ENCODE measurements at places on chromosomes 5 and 9. TPM values are rescaled to one million over a fixed set of nuclear protein-coding genes. Genes with fewer than 3 reads are reported as not detected.
A peak's percentile ranks its signal among the peaks of the same experiment; 100 is the strongest.

- no peak for DNase-seq
These were observed 71.9 kb downstream of the AMBP start for GRCh38 chr9:114006155-114006550.

C9orf50 gene
- polyA plus RNA-seq, result not detected

GRCh38 chr5:178703015-178703414, 27.4 kb downstream of the ZNF354A start:
- no peak for DNase-seq

DNA sequence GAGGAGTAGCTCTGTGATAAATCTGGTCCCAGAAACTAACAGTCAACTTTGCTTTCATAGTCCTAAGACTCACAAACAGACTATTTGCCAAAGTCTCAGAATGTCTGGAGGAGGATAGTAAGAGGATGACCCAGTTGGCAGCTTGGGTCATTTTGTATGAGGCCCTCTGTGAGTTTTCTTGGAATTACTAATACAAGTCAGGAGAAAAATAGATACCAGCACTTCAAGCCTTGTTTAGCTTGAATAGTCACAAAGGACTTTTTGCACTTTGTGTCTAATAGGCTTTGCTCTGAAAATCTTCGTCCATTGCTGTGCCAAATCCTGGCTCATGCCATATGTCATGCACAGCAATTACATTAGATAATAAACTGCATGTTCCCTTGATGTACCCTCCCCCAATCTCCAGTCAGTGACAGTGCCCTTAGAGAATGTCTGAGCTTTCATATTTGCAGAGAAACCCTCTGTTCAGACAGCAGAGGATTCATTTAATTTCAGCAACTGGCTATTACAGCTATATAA, 612.8 kb downstream of the CSNK1G3 start:
- peak; percentile 38 for DNase-seq
